ENCODE measurements at places on chromosomes 2 and 18.
A peak's percentile ranks its signal among the peaks of the same experiment; 100 is the strongest.

- H3K4me1 ChIP-seq = peaks cover 88% of the 10 kb centered on the region
- H3K36me3 ChIP-seq = peaks cover 5% of the 10 kb centered on the region
- H3K27ac ChIP-seq = peak overlapping the region; percentile 75
- DNase-seq = peak; percentile 37
- H3K27me3 ChIP-seq = no peaks in the 10 kb centered on the region
These were observed 8.5 kb downstream of the HS6ST1 start for GRCh38 chr2:128310094-128310716.

DNA sequence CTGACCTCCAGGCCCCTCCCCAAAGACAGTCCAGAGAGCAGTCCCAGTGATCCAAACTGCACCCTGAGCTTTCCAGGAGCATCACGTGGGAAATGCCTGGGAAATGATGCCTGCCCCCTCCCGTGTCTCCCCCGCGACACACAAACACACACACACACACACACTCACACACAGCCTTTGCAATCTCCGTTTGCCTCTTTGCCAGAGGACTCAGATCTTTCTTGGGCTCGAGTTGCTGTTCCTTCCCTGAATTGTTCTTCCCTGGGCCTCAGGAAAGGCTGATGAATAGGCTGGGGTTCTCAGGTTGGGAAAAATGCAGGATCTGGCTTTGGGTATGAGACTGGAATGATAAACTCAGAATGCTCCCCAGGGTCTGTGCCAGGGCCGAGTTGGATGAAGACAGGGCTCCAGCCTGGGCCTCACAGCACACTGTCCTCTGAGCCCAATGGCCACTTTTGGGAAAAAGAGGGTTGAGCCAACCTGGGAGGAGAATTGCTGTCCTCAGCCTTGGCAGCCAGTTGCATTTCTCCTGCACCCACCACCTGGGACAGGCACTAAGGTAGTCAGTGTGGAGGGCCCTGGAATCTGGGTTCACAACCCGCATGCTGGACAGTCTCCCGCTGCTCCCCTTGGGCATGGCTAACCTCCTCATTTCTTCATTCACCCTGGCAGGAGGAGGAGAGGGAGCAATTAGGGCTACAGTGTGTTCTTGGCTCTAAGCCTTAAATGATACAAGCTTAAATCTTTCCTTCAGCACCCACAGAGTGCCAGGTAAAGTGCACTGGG is 43.9 kb upstream of the ATP6V1B1 start:
- no peak overlapping the region for H3K27ac ChIP-seq
- DNase-seq = no peak
- no peak overlapping the region for H3K4me3 ChIP-seq
- H3K36me3 ChIP-seq = no peaks in the 10 kb centered on the region
- H3K27me3 ChIP-seq = peaks cover 100% of the 10 kb centered on the region

- H3K36me3 ChIP-seq = no peaks in the 10 kb centered on the region
- H3K4me1 ChIP-seq = peaks cover 10% of the 10 kb centered on the region
- peak; percentile 44 for DNase-seq
These were observed 193.7 kb downstream of the INO80D start for GRCh38 chr2:205892251-205892655.

GRCh38 chr2:23624378-23624777 is 239.4 kb downstream of the KLHL29 start:
- no peak overlapping the region for H3K4me3 ChIP-seq
- no peak overlapping the region for H3K27ac ChIP-seq
- H3K4me1 ChIP-seq = peaks cover 22% of the 10 kb centered on the region
- H3K36me3 ChIP-seq = no peaks in the 10 kb centered on the region

DNA sequence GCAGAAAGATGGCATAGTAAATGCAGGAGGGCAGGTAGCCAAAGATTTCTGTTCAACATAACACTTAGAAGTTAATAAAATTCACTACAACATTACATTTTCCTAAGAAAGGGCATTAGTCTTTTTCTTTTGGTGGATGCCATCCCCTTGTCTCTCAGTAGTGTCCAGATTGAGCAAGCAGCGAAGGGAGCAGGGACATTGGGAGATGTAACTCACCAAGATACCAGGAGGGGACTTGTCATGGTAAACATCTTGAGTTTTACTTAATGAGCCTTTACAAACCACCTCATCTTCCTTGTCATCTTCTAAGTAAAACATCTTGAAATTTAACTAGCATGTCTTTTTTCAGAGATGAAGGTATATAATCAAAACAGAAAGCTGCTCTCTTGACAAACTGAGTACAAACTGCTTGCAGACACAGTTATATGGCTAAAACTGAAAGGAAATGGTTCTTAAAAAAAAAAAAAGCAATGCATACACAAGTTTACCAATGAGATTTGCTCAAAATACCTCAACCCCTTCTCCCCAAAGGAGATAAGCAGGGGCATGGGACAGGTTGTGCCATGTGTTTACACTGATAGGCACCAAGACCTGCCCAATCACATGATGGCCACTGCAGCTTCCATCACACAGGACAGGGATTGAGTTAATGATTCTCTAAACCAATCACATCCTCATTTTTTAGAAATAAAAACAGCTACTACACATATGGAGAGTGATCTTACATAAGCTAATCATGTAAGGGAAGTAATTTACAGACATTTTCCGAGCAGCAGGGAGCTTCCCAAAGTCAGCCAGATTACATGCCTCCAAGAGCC is 30.3 kb downstream of the LPIN2 start:
- no peaks in the 10 kb centered on the region for H3K27me3 ChIP-seq
- H3K4me1 ChIP-seq = peaks cover 38% of the 10 kb centered on the region
- no peak overlapping the region for H3K4me3 ChIP-seq
- H3K27ac ChIP-seq = no peak overlapping the region
- H3K36me3 ChIP-seq = peaks cover 2% of the 10 kb centered on the region

DNA sequence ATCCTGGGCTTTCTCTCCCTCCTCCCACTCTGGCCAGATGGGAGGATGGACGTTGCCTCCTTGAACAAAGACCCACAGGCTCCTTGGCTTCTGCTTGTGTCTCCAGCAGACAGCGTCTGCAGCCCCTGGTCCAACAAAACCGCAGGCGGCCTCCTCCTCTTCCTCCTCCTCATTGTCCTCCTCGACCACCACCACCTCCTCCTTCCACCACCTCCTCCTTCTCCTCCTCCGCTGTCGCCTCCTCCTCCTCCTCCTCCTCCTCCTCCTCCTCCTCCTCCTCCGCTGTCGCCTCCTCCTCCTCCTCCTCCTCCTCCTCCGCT is 45.7 kb upstream of the ALPP start:
- DNase-seq = peak; percentile 8
- no peaks in the 10 kb centered on the region for H3K36me3 ChIP-seq
- H3K27me3 ChIP-seq = no peaks in the 10 kb centered on the region
- no peak overlapping the region for H3K4me3 ChIP-seq
- H3K4me1 ChIP-seq = no peaks in the 10 kb centered on the region

DNA sequence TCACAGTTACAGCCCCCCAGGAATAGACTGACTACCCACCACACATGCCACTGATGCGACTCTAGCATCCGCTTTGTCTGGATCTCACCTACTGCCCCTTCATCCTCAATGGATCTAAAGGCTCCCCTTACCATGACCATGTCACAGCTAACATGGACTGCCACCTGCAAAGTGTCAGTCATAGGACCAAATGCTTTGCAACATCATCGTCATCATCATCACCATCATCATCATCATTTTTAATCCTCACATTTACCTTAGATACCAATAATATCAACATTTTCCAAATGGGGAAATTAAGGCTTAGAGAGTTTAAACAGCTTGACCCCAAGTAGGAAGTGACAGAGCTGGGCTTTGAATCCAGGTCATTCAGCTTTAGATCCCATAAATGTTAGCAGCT is 60.1 kb upstream of the NEDD4L start:
- H3K4me1 ChIP-seq = peaks cover 14% of the 10 kb centered on the region
- no peaks in the 10 kb centered on the region for H3K36me3 ChIP-seq
- H3K4me3 ChIP-seq = no peak overlapping the region

DNA sequence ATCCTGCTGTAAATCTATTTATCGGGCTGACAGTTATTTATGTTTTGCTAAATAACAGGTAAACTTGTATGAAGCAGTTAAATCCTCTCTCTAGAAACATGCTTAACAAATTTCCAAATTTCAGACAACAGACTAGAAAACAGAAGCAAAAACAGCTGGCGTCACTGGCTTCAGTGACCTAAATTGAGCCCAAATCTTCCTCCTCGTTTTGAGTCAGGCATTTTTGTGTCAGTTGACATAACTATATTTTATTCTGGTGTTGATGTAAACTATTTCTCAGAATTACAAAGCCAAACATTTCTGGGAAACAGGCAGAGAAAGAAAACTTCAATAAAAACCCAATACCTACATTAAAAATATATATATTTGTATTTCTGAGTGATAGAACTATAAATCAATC is 21.7 kb downstream of the RBMS1 start:
- H3K27me3 ChIP-seq = no peaks in the 10 kb centered on the region
- H3K4me1 ChIP-seq = peaks cover 55% of the 10 kb centered on the region
- DNase-seq = no peak
- no peaks in the 10 kb centered on the region for H3K36me3 ChIP-seq
- H3K27ac ChIP-seq = no peak overlapping the region

- H3K4me3 ChIP-seq = no peak overlapping the region
- no peaks in the 10 kb centered on the region for H3K36me3 ChIP-seq
- peaks cover 2% of the 10 kb centered on the region for H3K4me1 ChIP-seq
- DNase-seq = no peak
- H3K27ac ChIP-seq = no peak overlapping the region
These were observed 167.1 kb upstream of the TRIB2 start for GRCh38 chr2:12549641-12550040.

- no peak for DNase-seq
- H3K27me3 ChIP-seq = no peaks in the 10 kb centered on the region
- H3K4me3 ChIP-seq = no peak overlapping the region
- H3K4me1 ChIP-seq = peaks cover 16% of the 10 kb centered on the region
- H3K36me3 ChIP-seq = no peaks in the 10 kb centered on the region
- H3K27ac ChIP-seq = no peak overlapping the region
These were observed 78.6 kb upstream of the HPCAL1 start for GRCh38 chr2:10223932-10224720.

GRCh38 chr18:56076723-56077122 is 488.7 kb upstream of the TCF4 start:
- no peak for DNase-seq
- H3K4me3 ChIP-seq = no peak overlapping the region
- no peak overlapping the region for H3K27ac ChIP-seq
- no peaks in the 10 kb centered on the region for H3K27me3 ChIP-seq
- H3K4me1 ChIP-seq = no peaks in the 10 kb centered on the region

- peak overlapping the region; percentile 87 for H3K27ac ChIP-seq
- DNase-seq = no peak
- H3K4me1 ChIP-seq = peaks cover 57% of the 10 kb centered on the region
- peaks cover 29% of the 10 kb centered on the region for H3K36me3 ChIP-seq
- no peak overlapping the region for H3K4me3 ChIP-seq
These were observed 46.6 kb downstream of the SMAD2 start for GRCh38 chr18:47883771-47884413.
